ENCODE measurements at places on chromosomes 4 and X.
A peak's percentile ranks its signal among the peaks of the same experiment; 100 is the strongest.

DNA sequence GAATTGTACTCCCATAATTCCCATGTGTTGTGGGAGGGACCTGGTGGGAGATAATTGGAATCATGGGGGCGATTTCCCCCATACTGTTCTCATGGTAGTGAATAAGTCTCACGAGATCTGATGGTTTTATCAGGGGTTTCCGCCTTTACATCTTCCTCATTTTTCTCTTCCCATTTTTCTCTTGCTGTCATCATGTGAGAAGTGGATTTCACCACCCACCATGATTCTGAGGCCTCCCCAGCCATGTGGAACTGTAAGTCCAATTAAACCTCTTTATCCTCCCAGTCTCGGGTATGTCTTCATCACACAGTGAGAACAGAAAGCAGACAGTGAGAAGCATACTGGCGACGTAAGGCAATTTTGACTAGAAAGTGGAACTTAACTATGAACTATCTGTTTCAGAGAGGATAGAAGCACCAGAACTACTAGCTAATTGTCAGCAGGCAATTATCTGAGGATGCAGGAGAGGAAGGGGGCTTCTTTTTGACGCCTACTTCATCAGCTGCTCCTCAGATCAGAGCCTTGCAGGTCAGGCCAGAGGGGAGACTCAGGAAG lies 8.5 kb upstream of the GPR50 start:
- no peak for DNase-seq

DNA sequence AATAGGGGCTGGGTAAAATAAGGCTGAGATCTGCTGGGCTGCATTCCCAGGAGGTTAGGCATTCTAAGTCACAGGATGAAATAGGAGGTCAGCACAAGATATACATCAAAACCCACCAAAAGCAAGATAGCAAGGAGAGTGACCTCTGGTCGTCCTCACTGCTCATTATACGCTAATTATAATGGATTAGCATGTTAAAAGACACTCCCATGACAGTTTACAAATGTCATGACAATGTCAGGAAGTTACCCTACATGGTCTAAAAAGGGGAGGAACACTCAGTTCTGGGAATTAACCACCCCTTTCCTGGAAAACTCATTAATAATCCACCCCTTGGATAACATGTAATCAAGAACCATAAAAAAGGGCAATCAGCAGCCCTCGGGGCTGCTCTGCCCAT lies 403.6 kb downstream of the KCNIP4 start:
- no peak for DNase-seq

- no peak for DNase-seq
Observed at GRCh38 chr4:174135530-174135929, 147.9 kb downstream of the FBXO8 start.

- DNase-seq = no peak
Observed at GRCh38 chrX:9144701-9145241, 110.8 kb upstream of the FAM9B start.

GRCh38 chr4:11182586-11183355 lies 245.9 kb downstream of the HS3ST1 start:
- no peak for DNase-seq

DNA sequence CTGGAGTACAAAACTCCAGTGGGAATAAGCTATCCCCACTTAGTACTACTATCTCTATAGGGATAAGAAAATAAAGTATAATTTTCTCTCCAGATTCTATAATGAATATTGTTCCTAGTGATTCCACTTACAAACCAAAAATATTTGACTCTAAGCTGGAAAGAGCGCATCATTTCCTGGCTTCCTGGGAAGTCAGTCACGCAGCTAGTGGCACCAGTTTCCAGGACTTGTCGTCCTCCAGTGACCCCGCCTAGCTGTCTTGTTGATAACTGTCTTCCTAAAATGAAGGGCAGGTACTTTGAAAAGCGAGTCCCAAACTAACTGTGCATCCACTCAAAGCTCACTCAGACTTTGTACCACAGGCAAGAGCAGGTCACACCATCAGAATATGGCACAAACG lies 39.3 kb downstream of the LNX1 start:
- no peak for DNase-seq

GRCh38 chr4:48360285-48361011 lies 19.1 kb downstream of the SLAIN2 start:
- DNase-seq = no peak

GRCh38 chr4:169334335-169334734 lies 63.6 kb upstream of the SH3RF1 start:
- DNase-seq = no peak

DNA sequence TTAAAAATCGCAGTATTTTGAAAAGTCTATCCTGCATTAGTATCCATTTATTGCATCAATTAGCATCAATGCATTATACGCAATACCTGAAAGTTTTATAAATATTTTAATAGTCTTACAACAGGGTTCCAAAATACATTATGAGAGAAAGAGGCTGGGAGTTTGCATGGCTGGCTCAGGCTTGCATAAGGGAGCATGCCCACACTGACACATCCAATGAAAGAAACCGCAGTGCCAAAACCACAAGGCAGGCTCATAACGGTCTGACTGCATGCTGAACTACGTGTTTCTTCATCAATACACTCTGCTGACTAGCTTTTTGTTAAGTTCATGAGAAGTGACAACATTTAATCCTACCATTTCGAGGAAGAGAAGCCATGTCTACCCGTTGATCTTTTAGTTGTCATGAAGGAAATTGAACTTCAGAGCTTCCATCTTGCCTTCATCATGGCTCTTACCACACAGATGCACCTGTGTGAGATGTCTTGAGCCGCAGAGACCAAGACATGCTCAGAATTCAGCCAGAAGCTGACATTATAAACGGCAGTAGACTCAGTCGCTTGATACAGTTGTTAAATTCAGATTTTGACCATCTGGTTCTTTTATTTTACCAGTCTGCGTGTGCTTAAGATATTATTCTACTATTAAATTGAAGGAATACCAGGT lies 168.8 kb upstream of the FRG1 start:
- DNase-seq = no peak

- no peak for DNase-seq
Observed at GRCh38 chrX:10395643-10396042, 224.7 kb downstream of the MID1 start.

DNA sequence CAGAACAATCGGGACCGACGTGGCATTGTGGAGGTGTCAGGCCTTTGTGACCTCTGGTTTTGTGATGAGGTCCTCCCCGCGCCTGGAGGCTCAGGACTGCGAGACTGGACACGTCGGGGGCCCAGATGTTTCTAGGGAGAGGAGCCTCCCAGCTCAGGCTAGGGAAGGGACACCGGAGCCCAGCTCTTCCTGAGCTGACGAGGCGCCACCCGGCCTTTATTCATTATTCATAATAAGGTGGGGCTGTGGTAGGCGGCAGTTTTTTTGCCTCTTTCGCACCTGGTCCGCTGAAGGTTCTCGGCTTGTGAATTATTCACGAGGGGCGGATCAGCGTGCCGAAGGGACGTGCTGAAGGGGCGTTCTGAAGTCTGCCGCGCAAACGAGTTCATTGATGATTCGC lies 2.3 kb upstream of the UBA1 start:
- peak; percentile 40 for DNase-seq

DNA sequence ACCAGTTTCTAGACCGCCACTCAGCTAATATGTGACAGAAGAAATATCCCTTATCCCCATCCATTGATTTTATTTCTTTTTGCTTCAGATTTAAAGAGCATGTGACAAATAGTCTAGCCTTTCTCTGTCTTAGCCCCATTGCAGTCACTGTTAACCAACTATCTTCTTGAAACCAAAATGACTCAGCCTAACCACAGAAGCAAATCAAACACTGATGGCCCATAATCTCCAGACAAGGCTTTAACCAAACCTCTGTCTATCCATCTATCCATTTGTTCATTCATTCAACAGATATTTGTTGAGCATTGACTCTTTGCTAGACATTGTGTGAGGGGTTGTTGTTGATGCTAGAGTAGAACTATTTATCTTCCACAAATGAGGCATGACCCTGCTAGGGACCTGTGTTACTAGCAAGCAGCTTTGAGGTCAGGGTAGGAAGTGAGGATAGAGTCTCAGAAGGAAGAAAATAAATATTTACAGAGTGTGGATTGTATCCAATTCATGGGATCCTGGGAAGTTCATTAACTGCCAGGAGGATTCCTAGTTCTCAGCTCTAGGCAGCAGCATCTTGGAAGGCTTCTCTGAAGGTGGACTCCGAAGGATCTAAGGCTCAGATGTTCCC lies 22.5 kb downstream of the HNRNPH2 start:
- DNase-seq = no peak

- no peak for DNase-seq
Observed at GRCh38 chr4:164748375-164748774, 5.6 kb upstream of the SMIM31 start.

DNA sequence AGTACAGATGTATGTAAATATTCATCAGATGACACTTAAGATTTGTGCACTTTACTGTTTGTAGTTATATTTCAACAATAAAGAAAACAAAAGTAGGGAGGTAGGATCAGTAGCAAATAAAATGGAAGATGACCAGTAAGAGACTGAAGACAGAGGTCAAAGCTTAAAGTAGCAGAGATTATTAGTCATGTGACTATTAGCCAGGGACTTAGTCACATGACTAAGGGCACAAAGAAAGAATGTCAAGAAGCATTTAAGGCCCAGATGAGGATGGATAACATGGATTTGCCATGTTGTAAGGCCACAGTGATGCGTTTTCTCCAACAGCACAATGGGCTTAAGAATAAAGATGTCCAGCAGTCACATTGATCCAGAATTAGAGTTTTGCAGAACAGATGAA lies 479.6 kb downstream of the BCOR start:
- no peak for DNase-seq

GRCh38 chrX:11509786-11510185 lies 155.9 kb downstream of the ARHGAP6 start:
- DNase-seq = no peak

DNA sequence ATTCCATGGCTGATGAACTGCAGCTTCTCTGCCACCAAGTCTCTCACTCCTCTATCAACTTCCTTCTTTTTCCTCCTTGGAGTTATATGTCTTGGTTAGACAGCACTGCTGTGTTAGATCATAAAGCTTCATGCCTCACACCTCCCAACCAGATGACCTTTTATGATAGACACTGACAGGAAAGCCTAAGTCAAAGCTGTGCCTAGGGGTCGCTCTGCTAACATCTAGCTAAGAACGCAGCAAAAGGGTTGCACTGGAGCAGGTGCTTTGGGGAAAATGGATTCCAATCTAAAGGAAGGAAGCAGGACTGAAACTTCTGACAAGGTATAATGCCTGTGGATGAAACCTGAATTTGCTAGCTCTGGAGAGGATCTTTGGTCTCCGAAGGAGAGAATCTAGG lies 509.7 kb downstream of the SMARCA1 start:
- DNase-seq = no peak

DNA sequence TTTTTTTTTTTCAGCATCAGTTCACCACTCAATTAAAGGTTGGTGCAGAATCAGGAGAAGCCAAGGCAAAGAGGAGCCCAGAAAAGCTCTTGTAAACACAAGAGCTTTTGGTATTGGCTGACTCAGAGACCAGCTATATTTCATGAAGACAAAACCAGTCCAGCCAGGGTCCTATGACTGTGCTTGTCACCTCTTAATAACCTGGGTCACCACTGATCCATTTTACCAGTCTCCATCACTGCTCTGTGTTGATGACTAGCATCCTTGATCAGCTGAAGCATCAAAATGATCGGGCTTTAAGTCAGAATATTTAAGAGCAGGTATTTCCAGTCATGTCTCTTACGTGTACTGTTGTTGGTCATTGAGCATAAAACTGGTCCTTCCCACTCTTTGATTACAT lies 237.9 kb downstream of the PACRGL start:
- DNase-seq = no peak

GRCh38 chrX:29671421-29671820 lies 543.9 kb upstream of the MAGEB2 start:
- DNase-seq = no peak

DNA sequence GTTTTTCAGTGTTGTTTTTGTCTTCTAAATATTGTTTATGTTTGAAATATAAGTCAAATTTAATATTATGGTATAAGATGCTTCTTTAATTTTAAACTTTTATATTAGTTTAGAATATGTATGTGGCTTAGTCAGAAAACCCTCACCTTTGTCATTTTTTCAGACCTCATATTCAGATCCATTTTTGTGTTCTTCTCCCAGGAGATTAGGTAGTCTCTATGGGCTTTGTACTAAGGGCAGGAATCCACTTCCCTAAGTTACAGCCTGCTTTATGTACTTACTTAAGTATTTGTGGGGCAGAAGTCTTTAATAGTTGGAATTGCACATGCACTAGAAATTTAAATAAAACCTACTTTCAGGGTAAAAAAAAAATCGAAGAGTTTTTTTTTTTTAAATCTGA lies 63.5 kb upstream of the TENM3 start:
- no peak for DNase-seq

DNA sequence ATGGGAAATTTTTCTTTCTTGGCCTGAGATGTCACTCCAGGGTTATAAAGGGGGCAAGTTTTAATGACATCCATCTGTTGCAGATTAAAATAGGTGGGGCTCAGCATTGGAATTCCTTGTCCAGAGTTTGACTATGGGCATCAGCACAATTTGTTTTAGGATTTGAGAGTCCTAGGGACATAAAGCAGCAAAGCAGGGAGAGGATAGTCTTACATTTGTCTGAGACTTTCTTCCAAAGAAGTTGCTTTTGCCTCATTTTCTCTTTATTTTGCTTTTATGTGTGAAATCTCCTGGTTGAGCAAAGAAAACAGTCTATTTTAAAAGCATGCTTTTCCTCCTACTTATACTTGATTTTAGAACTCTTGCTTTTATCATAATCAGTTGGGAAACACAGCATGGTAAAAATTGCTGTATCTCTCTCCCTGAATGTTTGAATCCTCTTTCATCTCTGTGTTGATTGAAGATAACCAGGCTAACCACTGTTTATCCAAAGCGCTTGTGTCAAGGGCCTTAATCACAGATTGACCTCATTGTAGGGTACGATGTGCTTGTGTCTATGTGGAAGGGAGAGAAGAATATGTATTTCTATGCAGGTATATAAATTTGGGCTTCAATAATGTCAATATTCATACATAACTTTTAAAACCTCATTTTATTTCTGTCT lies 121.5 kb downstream of the ANK2 start:
- DNase-seq = no peak

- DNase-seq = no peak
Observed at GRCh38 chrX:38970074-38970473, 168.8 kb downstream of the MID1IP1 start.

DNA sequence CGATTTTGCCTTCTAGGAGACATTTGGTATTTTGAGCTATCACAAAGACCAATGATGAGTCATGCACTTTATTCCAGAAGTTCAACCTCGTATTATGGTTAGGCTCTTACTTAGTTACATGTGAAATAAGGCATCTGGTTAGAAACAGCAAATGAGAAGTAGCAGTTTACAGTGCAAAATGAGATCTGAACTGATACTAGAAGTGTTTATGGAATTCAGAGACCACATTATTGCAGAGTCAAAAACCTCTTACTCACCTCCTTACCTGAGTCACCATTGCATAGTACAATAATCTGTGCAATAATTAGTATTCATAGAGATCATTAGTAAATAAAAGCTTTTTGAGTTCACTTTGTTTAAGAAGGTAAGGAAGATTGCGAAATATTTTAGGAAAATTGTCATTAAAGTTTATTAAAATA lies 38.7 kb downstream of the SEC24B start:
- DNase-seq = no peak

- DNase-seq = no peak
Observed at GRCh38 chr4:138092060-138092459, 150.1 kb downstream of the SLC7A11 start.

- DNase-seq = no peak
Observed at GRCh38 chrX:41472231-41472815, 25.2 kb downstream of the NYX start.
